ENCODE measurements at places on chromosomes 3 and 15.

DNA sequence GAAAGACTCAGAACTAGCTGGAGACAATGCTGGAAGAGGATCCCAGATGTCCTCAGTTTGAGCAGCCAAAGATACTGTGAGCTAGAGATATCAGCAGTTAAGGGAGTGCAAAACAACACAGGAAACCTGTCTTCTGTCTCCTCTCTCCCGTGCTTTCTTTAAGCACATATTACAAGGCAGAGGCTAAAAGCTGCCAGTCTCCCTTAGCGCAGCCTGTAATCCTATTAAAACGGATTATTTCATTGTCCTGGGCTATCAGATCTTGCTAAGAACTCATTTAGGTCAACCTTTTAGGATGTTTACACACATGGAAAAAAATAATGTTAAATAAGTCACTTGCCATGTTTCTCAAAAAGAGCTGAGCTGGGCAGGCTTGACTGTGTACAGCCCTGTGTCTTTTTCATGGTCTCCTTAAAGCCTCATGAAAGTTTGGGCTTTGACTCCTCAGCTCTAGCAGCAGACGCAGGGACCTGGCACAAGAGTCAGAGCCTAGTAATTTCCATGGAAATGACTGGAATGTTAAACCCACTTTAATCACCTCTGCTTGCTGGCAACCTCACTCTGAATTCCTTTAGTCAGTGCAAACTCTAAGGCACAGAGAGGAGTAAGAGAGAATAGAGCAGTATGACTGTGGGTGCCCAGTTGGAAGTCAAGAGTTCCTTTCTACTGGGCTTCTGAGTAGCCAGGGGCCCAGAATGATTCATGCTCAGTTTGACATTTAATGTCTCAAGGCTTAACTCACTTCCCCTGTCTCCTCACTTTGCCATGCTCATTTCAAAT is 491.9 kb downstream of the NTRK3 start:
- DNase-seq: no peak

DNA sequence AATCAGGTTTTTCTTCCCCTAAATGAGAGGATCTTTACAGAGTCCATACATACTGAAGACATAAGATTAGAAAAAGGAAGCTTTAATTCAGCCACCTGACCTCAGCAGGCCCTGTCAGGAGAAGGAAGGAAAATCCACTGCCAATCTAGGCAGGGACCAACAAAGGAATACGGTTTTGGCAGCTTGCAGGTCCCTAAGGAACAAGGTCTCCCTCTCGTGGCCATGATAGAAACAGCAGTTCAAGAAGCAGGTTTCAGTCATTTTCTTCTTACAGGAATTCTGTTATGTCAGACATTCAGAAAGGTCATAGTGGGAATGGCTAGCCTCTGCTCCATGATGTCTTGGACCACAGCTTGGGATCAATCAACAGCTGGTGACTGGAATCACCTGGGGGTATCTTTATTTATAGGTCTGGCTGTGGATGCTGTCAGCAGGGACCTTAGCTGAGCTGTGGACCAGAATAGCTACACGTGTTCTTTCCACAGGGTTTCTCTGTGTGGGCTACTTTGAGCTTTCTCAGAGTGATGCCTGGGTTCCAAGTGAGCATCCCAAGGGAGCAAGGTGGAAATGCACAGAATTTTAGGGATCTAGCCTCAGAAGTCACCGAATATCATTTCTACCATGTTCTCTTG is 9.4 kb upstream of the CMSS1 start:
- no peak for DNase-seq

DNA sequence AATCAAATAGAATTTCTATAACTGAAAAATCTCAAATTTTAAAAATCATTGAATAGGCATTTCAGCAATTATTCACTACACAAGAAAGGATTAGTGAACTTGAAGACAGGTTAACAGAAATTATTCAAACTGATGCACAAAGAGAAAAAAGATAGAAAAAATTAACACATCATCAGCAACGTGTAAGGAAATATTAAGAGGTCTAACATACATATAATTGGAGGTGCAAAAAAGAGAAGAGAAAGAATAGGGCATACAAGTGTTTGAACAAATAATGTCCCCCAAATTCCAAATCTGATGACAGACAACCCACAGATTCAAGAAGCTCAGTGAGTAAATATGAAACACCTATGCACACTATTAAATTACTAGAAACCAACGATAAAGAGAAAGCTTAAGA is 57.1 kb downstream of the FBXL2 start:
- no peak for DNase-seq

- DNase-seq: no peak
Observed at GRCh38 chr15:94722024-94722636, 490.8 kb downstream of the MCTP2 start.

DNA sequence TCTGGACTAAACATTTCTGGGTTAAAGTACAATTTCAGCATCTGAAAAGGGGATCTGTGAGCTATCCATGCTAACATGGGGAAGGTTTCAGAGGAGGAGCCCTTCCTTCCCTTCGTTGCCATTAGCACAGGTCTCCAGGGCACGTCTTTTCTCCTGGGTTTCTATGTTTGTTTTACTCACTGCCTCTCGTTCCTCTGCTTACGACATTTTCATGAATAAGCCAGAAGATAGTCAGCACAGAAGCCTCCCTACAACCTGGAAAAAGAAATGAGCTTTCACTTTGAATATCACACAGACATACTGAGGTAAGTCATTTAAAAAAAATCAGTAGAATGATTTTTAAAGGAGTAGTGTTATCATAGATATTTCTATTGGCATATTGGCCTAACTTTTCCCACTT is 117.2 kb upstream of the KCNMB2 start:
- no peak for DNase-seq

- DNase-seq: no peak
Observed at GRCh38 chr3:194256040-194256945, 94.8 kb downstream of the CPN2 start.

GRCh38 chr15:77982127-77982490 is 95.4 kb downstream of the TBC1D2B start:
- DNase-seq: no peak

DNA sequence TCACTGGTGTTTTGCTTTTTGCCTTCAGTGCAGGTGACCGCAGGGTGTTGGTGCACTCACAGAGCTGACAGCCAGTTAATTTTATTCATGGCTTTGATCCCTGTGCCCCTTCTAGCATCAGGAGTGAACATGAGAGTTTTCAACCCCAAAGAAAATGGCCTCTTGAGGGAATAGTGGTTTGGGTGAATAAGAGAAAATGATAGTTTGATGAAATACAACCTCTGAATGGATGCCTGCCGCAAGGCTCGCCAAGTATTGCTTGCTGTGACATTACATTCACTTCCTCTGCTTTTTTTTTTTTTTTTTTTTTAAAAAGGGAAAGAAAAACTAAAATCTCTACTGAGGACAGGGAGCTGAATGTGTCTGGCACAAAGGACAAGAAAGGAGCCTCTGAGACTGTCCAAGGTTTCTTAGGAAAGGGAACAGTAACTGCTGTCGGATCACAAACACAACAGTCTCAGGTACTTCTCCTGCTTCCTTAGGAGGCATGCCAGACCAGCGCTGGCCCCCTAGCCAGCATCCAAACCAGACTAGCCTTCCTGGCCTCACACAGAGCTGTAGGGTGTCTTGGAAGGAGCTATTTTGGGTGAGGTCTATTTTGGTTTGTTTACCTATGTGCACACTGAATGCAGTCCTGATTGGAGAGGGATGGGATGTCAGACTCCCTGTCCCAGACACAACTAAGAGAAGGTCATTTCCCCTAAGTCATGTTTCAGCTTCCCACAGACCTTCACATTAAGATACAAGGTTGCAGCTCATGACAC is 29.0 kb downstream of the CCDC80 start:
- DNase-seq: no peak

GRCh38 chr3:45807681-45808540 is 11.6 kb upstream of the SLC6A20 start:
- DNase-seq: no peak

DNA sequence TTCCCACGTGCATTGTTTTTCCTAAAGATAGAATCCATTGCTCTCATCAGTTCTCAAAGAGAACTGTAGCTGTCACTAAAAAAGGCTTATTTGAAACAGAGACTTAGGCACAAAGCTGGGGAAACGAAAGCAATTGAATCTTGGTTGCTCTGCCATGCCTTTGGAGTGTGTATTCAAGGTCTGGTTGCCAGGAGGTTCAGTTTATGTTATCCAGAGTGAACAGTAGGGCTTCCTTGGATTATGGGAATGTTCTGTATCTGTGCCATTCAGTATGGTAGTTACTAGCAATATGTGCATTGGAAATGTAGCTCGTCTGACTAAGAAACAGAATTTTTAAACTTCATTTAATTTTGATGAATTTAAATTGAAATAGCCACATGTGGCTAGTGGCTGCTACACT is 50.6 kb downstream of the CLSTN2 start:
- no peak for DNase-seq

- DNase-seq: no peak
Observed at GRCh38 chr3:192861972-192862371, 55.7 kb downstream of the MB21D2 start.

DNA sequence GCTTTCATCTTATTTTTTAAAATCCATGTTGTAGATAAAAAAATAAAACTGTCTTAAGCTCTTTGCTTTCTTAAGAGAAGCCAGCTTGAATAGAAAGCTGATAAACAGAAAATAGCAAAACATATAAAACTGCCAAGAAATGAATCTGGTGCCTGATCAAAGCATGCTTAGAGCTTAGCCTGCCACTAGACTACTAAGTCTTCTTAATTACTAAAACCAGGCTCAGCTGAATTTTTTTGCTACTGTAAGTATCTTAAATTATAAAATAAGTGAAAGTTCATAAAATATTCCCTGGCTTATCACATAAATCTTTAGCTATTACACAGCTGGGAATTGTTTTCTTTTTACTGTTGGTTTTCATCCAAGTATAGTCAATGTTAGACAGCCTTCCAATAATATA is 803.9 kb downstream of the DIPK2A start:
- no peak for DNase-seq

DNA sequence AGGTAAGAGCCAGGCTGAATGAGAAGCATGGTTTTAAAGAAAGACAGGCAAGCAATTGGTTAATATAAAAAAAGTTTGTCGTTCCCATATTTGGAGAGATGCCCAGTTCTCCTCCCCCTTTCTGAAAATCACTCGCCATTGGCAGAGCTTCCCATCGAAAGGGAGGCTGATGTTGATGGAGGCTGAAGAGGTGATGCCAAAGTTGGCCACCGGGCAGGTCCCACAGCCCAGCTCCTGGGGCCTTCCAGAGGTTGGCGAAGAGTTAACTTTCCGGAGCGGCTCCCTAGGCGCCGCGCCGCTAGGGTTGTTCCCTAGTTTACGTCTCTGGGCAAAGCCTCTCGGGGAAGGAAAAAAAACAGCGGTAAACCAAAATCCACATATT is 793 bp downstream of the PCOLCE2 start:
- no peak for DNase-seq

DNA sequence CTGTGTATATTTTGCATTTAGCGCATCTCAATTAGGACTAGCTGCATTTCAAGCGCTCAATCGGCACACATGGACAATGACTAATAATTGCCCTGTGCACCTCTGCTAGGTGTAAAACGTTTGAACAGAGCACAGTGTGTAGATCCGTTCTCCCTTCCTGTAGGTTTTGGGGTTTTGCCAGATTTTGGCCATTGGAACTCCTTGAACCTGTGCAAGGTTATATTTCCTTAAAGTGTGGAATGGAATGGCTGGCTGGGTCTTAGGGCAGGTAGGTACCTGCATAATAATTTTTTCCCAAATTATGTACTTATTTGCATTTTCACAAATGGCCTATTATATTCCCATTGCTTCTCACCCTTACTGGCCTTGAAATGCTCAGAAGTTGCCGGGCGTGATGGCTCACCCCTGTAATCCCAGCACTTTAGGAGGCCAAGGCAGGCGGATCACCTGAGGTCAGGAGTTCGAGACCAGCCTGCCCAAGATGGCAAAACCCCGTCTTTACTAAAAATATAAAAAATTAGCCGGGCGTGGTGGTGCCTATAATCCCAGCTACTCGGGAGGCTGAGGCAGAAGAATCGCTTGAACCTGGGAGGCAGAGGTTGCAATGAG is 777 bp downstream of the RNU5B-1 start:
- no peak for DNase-seq

DNA sequence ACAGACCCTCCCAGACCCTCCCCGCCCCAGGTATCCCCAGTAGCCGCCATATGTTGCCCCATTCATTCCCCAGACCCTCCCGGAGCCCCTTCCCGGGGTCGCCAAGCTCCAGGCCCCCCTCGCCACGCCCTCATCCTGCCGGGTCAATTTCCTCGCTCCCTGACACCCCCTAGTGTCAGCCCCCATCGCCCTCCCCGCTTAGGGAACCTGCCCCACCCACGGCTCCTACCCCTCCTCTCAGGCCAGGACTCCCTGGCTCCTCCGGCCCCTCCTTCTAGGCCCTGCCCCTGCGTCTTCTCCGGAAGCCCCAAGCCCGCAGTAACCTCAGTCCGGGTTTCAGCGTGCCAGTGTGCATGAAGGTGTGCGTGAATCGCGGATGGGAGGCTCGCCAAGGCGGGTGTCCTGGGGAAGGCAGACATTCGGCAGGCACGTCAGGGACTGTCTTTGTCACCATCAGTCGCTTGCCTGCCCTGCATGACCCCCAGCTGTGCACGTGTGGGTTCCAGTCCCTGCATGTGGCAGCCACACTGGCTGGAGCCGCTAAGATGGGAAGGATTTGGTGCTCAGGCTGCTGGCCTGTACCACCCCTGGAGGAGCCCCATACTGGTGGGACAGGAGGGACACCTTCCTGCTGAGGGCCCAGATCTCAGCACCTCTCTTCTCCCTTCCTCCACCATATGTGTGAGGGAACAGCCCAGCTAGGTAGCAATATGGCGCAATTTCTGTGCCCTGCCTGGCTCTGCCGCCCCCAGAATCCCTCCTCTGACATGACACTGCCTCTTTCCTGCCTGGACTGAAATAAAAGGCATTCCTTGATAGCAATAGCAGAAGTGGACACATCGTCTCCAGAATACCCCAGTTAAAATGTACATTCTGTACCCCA is 693 bp downstream of the DISP2 start:
- DNase-seq: no peak

GRCh38 chr15:75578173-75578947 is 755 bp downstream of the PTPN9 start:
- no peak for DNase-seq

- DNase-seq: no peak
Observed at GRCh38 chr15:89090791-89091626, 2.8 kb downstream of the ABHD2 start.

DNA sequence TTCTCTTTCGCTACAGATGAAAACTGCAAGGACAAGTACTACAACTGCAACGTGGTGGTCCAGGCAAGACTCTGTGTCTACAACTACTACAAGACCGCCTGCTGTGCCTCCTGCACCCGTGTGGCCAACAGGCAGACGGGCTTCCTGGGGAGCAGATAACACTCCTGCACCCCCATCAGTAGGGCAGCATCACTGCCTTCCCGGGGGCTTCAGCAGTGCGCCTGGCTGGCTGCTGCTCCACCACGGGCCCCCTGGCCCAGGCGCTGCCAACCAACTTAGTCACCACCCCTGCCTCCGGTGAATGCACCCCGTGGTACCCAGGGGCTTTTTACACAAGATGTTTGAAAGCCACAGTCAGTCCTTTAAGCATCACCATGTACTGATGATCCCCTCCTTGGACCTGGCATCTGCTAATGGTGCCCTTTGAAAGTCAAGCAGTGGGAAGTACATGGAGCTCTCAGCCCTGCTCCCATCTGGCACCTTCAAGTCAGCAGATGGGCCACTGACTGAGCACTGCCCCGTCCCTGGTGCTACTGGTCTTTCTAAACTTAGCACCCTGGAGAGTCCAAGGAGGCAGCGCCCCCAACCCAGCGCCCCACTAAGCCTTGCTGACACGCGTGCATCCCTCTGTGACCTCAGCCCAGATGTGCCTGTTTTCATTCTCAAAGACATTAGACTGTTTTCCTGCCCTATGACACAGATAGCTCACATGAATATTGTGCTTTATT is 33.0 kb upstream of the NR2E3 start:
- DNase-seq: no peak

Measured in stimulated activated CD8-positive, alpha-beta memory T cell treated with anti-CD3 and anti-CD28 coated beads, Interleukin-15, amount 100 ng/mL, for 4 hours (primary cell).